ENCODE measurements at places on chromosomes 2 and 18.

GRCh38 chr2:20330192-20330591, 20.5 kb downstream of the PUM2 start:
- DNase-seq: no peak

- no peak for DNase-seq
These were observed 196.8 kb downstream of the MCFD2 start for GRCh38 chr2:46718784-46719183.

DNA sequence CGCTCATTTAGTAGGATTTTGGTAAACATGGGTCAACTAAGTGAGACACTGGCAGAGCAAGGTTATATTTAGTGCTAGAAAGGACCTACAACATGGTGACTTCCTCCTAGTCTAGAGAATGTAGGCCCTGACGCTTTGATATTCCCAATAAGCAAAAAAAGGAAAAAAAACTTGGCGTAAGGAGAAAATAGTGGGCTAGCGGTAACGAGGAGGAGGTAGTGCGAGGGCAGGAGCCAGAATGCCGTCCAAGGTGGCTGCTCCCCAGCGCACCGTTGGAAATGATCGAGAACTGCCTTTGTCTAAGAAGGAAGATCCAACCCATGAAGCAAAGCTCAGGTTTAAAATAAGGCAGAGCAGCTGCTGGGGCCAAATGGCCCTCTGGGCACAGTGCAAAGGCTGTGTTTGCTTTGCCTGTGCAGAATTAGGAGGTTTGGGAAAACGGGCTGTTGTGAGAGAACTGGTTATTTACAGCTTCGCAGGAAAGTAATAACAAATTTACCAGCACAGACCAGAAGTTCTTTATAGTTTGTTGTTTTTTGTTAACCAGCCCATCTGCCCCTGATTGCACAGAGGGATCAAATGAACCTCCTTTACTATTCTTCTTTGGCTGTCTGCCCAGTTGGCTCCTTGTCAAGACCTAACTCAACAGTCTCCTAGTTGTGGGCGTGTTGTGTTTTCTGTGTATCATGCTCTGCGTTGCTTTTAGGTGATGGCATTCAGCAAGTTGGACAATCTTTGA, 86.6 kb downstream of the ITGB1BP1 start:
- DNase-seq: peak; percentile 98

DNA sequence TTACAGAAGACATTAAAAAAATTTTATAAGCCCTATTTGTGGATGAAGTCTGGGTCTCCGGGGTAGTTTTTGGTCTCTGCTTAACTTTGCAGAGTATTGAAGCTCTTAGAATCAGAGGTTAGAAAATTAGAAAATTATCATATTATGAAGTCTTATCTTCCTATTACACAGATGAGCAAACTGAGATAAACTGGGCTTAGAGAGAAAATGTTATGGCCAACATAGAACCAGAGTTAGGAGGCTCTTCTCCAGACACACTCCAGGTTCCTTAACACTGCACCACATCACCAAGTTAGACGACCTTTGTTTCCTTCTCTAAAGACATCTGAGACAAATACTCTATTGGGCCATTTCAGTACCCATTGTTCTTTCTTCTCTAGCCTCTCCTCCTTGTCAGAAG, 36.7 kb upstream of the NEB start:
- no peak for DNase-seq

DNA sequence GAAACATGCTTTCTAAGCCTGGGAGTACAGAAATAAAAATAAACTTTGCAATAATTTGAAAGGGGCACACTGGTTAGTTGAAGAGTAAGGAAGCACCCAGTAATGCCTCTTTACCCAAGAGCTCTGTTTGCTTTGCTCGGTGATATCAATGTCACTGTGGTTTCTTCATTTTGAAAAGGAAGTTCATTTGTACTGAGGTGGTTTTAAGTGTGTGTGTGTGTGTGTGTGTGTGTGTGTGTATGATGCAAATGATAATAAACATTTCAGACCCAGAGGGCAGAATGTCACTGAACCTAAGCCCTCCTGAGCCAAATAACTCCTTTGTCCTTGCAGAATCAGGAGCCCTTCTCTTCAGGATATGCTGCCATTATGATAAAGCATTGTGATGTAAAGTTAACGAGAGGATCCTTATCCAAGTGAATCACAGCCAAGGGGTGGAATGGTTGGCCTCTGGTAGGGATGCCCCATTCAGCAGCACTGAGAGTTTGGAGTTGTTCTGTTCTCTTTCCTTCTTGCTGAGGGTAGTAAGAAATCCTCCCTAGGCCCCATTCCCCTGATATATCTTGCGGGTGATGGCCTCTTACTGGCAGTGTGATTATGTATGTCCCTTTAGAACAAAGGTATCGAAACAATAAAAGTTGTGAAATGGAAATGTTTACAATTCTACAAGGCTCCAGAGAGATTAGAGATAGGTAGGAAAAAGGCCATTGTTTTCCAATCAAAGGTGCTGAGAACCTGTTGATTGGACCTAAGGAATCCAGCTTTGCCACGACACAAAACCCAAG, 7.6 kb downstream of the ITGA6 start:
- no peak for DNase-seq

DNA sequence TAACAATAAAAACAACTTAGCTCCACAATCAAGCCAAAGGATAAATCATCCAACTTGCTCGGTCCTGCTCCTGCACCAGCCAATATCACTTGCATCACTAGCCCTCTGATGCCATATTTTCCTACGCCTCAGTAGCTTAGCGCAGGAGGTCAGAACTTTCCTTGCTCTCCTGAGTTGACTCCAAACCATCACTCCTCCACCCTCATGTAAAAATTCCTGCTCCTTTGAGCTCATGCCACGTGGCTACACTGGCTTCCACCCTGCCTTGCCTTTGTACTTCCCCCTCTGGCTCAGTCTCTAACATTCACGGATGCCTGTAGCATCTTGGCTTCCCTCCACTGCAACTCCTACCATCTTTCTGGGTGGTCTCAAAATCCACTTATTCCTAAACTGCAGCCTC, 25.2 kb downstream of the AAK1 start:
- no peak for DNase-seq

- DNase-seq: no peak
These were observed 103.0 kb downstream of the BCL11A start for GRCh38 chr2:60450488-60450887.

- peak; percentile 66 for DNase-seq
These were observed 2.5 kb upstream of the CNDP2 start for GRCh38 chr18:74493689-74494088.

DNA sequence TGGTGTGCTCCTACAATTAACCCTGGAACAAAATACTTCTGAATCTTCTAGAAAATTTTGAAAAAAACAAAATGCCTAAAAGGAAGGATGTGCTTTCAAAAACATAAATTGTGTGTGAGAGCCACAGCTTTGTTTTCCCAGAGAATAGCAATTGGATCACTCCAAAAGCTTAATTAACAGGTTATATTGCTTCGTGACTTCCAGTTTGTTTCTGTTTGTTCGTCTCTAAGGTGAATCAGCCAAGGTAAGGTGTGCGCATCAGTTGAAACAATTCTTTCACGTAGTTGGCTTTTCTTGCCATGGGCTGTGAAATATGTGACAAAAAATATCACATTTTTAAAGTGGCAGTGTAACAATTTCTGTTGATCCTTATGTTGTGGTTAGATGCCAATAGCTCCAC, 90.3 kb upstream of the BARD1 start:
- no peak for DNase-seq

- no peak for DNase-seq
These were observed 60.6 kb downstream of the SCN1A start for GRCh38 chr2:166067229-166067628.

- DNase-seq: no peak
These were observed 83.5 kb downstream of the HRH4 start for GRCh38 chr18:24543795-24544498.

GRCh38 chr2:17830053-17831034, 14.1 kb downstream of the MSGN1 start:
- peak; percentile 1 for DNase-seq

GRCh38 chr18:48949050-48949605, 1.6 kb downstream of the SMAD7 start:
- DNase-seq: no peak

DNA sequence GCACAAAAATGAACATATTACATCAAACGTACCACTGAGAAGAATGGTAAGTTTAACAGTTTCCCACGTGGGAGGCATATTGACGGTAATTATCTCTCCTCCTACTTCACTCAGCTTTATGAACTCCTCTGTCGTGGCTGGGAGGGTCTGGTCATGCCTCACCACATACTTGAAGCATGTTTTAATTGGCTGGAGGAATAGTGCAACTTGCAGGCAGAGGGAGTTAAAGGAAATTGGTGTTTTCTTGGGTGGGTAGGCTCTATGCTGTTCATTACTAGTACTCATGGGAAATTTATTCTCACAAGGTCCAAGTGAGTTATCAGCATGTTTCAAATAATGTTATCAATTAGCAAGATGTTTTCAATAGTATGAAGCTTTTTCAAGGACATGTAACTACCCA, 767.0 kb downstream of the PLCL1 start:
- DNase-seq: no peak

GRCh38 chr2:23453836-23454460, 69.0 kb downstream of the KLHL29 start:
- DNase-seq: no peak

DNA sequence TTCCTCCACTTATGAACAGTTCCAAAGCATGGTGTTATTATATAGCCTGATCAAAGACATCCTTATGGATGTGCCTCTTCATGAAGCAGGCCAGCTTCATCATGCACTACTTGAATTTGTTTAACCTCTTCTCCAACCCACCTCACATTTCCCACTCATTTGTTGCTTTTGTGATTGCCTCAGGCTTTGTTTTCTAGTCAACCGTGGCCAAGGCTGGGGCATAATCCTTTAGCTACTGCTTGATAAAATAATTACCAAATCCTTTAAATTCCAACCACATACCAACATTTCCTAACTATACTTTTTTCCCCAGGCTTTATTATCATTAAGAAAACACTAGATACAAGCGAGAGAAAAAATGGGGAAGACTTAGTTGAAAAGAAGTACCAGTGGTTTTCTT, 39.6 kb upstream of the SCN1A start:
- DNase-seq: no peak

DNA sequence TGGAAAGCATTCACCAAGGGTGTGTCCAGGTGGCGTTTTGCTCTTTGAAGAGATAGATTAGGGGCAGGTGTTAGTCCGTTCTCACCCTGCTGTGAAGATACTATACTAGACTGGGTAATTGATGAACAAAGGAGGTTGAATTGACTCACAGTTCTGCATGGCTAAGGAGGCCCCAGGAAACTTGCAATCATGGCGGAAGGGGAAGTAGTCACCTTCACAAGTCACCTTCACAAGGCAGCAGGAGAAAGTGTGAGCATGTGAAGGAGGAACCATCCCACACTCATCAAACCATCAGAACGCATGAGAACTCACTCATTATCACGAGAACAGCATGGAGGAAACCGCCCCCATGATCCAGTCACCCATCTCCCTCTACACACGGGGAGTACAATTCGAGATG, 135.7 kb upstream of the NFATC1 start:
- no peak for DNase-seq

- no peak for DNase-seq
These were observed 632.9 kb upstream of the CELF4 start for GRCh38 chr18:38198526-38198925.

DNA sequence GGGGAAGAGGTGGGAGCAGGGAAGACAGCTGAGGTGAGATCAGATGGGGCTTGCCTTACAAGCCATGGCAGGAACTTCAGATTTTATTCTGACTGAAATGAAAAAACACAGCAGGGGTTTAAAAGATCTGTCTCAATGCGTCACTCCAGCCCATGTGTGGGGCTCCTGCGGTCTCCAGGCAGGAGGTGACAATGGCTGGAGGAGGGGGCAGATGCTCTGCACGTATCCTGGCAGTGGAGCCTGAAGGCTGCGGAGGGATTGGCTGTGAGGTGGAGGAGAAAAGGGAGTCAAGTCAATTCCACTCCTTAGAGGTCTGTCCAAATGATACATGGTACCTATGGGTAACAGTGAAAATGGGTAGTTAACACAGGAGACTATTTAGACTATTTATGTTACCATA, 40.5 kb upstream of the KIDINS220 start:
- DNase-seq: no peak

All from SHP77 treated with DMSO at 0.1 percent for 48 hours (cell line).